ENCODE measurements at places on chromosomes 13 and 19. TPM values are rescaled to one million over a fixed set of nuclear protein-coding genes. Genes with fewer than 3 reads are reported as not detected.

The TLE2 gene
- total RNA-seq: 13.7 TPM

The ERICH6B gene
- total RNA-seq: not detected

The GFY gene
- total RNA-seq: not detected

The SIGLECL1 gene
- total RNA-seq: not detected

The CYP4F2 gene
- not detected for total RNA-seq

The TTC9B gene
- total RNA-seq: not detected

The FUT1 gene
- 5.5 TPM for total RNA-seq

The FIZ1 gene
- 4.2 TPM for total RNA-seq

The CD22 gene
- not detected for total RNA-seq
